Type B pancreatic cell (in vitro differentiated cells): ENCODE measurements at places on chromosomes 16 and 17.

GRCh38 chr16:66006485-66006884 lies 360.0 kb upstream of the CDH5 start:
- DNase-seq, result no peak

- DNase-seq, result no peak
These were observed 25.2 kb downstream of the TK2 start for GRCh38 chr16:66524601-66525164.

GRCh38 chr17:68004201-68004600 lies 7.9 kb upstream of the C17orf58 start:
- DNase-seq, result no peak

GRCh38 chr17:8162233-8162996 lies at the start of gene VAMP2:
Gene VAMP2, minus strand, starts transcription at chr17:8162948. Its CDS starts 69 bp downstream, at chr17:8162879.
- peak; percentile 89 for DNase-seq

- no peak for DNase-seq
These were observed 60.6 kb upstream of the CMIP start for GRCh38 chr16:81384006-81384405.

GRCh38 chr16:30688701-30689100 lies 10.3 kb upstream of the SRCAP start:
- no peak for DNase-seq

GRCh38 chr17:79427621-79428539 lies 183.0 kb downstream of the RBFOX3 start:
- DNase-seq, result no peak

GRCh38 chr16:5041600-5042133 lies 7.9 kb upstream of the NAGPA start:
- DNase-seq, result no peak

- no peak for DNase-seq
These were observed 697 bp upstream of the SHISA9 start for GRCh38 chr16:12900599-12901203.

- DNase-seq, result no peak
These were observed 64.6 kb downstream of the PLCG2 start for GRCh38 chr16:81843683-81844082.

- no peak for DNase-seq
These were observed 35.9 kb downstream of the HSBP1 start for GRCh38 chr16:83843657-83844056.

DNA sequence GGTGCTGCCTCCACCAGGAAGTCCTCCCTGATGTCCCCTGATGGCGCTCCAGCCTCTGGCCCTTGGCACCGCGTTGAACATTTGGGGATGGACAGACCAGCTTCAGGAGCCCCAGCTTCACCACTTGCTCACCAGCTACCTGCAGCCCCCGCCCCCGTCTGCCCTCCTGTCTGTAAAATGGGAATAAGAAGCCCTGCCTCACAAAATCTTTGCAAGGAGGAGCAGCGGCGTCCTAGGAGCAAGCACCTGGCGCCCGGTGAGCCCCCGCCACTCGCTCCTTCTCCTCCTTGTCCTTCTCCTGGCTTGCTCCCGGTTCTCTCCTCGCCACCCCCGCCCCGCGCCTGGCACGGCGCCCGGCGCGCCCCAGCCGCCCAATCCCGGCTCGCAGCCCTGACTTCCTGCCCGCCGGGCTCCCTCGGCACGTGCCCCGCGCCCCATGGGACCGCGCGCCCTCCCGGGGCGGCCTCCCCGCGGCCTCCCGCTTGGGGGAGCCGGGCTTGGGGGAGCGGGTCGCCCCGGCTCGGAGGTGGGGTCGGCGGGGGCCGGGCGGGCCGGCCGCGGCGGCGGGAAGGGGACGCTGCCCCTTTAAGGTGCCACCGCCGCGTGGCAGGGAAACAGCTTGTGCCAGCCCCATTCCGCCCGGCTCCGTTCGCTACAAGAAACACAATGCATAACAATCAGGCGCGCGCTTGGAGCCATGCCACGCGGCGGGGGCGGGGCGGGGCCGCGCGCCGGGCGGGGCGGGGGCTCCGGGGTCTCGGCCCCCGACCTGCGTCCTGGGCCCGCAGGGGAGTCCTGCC lies 9.1 kb upstream of the PPP1R1B start:
- no peak for DNase-seq

DNA sequence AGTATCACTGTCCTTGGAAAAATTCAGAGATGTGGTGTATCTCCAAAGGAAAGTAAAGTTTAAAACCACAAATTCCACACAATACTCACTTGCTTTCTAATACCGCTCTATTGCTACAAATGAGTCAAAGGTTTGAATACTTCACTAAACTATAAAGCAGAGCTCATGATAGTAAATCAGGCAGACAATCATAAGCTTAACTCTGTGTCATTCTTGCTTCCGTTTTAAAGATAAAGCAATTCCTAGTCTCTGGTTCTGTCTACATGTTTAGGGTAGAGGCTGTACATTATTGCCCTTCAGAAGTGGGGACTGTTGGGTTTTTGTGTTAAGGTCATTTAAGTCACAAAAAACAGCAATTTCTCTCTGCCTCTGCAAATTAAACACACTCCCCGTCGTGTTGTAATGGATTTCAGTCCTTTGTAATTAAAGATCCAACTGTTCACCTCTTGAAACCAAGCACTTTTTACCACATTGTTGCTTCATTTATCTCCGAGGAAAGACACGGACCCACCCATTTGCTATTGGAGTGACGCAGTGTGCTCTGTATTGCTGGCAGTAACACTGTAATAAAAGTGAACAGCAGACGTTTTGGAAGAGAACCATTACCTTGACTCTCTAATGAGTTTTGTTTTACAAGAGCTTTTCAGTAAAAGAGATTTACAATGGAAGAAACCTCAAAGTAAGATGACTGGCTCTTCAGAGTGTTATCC lies 83.1 kb upstream of the CNTNAP4 start:
- DNase-seq, result no peak

- no peak for DNase-seq
These were observed 168.8 kb downstream of the AATF start for GRCh38 chr17:37117373-37118142.

DNA sequence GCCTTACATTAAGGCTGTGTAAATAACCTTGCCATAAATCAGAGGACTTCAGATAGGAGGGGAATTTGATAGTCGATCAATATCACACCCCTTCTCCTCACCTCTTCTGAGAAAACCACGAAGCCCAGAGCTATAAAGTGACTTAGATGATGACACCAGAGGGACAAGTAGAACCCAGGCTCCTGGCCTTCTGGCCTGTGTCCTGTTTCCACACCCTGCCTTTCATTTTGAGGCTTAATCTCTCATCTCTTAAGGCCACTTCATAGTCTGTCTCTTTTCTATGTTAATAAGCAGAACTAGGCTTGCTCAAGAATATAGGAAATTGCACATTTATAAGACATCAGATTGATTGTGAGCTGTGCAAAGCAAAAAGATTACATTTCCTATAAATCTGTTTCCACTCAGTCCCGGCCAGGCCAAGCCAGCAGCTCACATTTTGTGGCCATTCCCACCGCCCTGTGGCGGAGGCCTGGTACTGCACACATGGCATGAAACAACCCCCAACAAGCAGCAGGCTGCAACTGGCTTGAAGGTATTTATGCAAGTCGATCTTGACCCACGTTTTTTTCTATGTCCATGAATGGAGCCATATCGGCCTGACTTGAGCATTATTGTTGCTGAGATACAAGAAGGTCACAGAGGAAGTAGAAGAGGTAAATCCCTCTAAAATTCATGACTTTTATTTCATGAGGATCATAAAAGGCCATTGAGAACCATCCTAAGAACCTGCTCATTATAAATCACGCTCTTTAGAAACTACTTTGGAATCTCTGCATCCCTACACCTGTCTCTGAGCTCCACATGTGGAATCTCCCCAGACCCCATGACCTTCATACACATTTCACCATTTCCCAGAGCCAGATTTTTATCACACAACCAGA lies 93.7 kb downstream of the PMP22 start:
- DNase-seq, result peak; percentile 84

GRCh38 chr17:50482110-50482509 lies 3.5 kb downstream of the RSAD1 start:
- DNase-seq, result no peak

DNA sequence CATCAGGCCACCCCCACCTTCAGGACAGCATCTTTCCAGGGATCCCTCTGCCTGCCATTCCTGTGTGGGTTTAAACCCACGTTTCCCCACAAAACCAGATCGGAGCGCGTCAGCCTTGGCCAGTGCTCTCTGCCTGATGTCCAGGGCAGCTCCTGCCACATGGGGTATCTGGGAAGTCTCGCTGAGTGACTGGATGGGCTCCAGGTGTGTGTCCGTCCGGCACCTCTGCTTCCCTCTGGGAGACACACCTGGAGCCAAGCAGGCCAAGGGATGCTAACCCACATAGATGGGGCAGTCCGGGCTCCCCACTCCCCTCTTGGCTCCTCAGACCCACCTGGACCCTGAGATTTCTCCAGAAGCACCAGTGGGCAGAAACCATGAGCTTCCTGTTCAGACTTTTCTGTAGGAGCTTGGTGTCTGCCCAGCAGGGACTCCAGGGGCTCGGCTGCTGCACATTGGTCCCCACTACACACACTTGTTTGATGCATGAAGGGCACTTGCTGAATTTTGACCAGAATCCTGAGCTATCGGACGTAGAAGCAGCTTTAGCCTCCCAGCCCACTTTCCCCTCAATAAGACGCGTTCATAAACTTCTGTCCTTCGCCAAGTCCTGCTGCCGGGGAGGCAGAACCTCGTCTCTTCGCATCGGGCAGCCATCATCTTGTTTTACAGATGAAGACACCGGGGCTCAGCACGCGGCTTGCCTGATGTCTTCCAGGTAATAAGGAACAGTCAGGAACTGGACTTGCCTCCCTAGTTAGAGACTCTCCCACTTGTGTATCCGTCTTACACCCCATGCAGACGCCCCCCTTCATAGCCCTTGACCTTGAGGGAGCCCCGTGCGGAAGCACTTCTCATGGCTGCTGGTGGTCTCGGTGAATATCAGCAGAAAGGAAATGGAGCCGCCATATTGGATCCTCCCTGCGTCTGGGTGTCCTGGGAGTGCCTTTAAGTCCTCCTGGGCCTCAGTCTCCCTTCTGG lies 91.6 kb upstream of the ZNF469 start:
- no peak for DNase-seq

DNA sequence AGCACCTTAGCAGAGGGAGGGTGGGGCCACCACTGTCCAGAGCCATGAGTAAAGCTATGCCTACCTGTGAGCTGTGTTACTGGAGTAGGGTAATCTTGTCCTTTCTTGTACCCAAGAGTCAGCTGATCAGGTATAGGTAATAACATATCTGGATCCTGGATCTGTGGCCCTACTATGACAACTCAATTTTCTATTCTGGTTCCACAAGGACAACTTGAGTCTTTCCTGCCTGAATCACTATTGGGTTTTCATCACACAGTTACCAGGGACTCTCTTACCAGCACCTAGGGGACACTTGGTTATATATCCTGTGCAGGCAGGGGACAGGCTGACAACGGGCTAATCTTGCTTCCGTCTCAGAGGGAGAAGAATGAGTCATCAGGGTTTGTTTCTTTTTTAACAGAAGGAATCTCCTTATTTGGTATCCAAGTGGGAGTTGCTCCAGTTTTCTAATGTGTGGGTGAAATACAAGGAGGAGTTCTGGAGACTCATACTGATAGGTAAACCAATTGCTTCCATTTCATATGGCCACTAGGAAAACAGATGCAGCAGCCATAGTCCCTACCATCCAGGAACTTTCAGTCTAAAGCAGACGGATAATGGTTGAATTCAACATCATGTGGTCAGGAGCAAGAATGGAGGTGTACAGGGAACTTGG lies 6.8 kb downstream of the ZNF267 start:
- no peak for DNase-seq

DNA sequence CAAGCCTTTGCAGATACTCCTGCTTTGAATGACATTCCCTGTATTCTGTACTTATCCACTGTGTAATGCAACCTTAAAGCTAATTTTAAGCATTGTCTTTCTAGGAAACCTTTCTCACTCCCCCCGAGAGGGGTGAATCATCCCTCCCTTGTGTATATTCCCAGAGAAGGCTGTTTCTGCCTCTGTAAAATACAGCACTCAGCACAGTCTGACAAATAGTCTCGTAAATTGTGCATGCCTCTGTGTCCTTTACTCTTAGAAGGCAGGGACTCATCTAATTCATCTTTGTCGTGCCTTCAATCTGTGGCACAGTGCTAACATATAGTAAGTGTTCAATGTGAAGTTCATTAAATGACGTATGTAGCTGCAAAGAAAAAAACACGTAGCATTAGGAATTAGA lies 200.7 kb downstream of the CA10 start:
- DNase-seq, result no peak

DNA sequence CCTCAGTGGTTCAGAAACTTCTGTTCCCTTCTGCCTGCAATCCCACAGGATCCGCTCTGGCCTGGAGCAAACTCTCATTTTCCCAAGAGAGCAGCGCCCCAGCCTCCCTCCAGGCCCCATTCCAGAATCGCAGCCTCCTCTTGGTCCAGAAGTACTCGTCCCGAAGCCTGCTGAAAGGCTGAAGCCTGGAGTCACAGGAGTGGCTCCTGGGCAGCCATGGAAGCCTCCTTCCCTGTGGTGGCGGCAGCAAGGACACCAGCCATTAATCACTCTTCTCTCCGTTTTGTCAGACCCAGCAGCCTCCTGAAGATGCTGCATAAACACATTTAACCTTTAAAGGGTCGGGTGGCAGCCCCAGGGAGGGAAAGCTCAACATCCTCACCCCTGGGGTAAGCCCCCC lies 66.9 kb upstream of the TNRC6C start:
- DNase-seq, result no peak

DNA sequence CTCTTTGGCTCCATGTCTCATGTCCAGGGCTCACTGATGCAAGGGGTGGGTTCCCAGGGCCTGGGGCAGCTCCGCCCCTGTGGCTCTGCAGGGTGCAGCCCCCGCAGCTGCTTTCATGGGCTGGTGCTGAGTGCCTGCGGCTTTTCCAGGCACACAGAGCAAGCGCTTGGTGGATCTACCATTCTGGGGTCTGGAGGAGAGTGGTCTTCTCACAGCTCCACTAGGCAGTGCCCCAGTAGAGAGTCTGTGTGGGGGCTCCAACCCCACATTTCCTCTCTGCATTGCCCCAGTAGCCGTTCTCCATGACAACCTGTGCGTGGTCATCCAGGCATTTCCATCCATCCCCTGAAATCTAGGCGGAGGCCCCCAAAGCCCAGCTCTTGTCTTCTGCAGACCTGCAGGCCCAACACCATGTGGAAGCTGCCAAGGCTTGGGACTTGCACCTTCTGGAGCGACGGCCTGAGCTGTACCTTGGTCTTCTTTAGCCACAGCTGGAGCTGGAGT lies 5.2 kb downstream of the IL32 start:
- no peak for DNase-seq

GRCh38 chr17:10292057-10292937 lies 80.5 kb downstream of the MYH13 start:
- no peak for DNase-seq

GRCh38 chr17:31274252-31274651 lies 22.8 kb downstream of the OMG start:
- DNase-seq, result no peak

- no peak for DNase-seq
These were observed 7.1 kb upstream of the ASIC2 start for GRCh38 chr17:33300241-33300640.

GRCh38 chr17:17112628-17113200 lies 70.5 kb downstream of the MPRIP start:
- no peak for DNase-seq

DNA sequence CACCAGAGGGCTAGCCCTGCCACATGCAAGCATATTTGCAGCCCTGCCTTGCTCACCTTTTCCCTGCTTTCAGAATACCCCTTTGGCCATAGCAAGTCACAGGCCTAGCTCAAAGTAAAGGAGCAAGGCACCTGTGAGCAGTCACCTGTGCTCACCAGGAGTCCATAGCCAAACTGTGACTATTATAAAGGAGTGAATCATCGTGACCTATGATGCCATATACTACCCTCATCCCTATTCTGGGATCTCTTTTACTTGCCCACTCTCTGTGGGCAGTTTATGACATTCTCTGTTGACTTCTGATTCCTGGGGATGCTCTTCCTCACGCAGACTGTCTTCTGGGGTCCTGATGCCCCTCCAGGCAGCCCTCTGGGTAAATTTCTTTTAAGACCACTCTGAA lies 200.5 kb upstream of the NLRP1 start:
- no peak for DNase-seq
